ENCODE measurements at places on chromosomes 7 and 10. TPM values are rescaled to one million over a fixed set of nuclear protein-coding genes. Genes with fewer than 3 reads are reported as not detected.

DNA sequence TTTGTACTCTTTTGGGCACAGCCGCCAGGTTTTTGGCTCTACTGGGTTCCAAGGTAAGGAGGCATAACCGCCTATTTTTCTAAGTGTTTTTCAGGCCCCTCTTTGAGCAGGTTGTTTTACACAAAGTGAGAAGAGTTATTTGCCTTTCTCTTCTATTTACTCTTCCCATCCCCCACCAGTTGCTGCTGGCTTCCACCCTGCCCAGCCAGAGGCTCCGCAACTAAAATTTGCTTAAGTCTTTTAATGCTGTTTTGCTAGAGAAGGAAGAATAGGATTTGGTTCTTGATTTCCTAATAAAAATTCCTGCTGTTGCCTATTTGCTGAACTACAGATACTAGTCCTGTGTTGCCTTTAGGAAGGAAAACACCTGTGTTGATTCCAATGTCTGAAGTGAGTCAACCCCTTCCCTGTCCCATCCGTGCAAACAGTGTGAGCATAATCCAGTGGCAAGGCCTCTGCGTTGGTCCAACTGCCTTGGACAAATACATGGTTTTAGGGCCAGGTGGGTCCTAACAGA is 1.9 kb downstream of the PLA2G12B start:
- DNase-seq = no peak

- no peak for DNase-seq
Measured at GRCh38 chr7:154881026-154881425, 121.9 kb downstream of the PAXIP1 start.

- no peak for DNase-seq
Measured at GRCh38 chr10:81031774-81032173, 494.1 kb downstream of the SH2D4B start.

DNA sequence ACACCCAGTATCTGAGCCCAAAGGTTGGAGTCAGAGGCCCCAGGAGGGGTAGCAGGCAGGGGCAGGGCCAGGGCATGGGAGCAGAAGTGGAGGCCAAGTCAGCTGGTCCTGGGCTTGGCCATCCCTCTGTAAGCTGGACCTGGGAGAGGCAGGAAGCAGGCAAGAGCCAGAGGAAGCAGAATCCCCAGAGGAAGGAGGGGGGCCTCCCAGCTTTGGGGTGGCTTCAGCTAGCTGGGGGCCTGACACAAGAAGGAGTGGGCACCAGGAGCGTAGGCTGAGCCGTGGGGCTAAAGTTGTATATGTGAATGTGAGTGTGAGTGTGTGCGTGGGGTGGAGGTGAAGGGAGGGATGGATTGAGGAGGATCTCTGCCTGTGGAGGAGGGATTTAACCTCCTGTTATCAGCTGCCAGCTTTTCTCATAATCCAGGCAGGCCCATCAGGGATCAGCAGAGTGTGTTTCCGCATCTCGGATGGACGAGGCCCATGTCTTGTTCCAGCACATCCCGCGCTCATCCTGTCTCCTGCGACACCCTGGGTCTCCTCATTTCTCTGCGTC is 54.0 kb downstream of the NEURL1 start:
- DNase-seq = peak; percentile 53

DNA sequence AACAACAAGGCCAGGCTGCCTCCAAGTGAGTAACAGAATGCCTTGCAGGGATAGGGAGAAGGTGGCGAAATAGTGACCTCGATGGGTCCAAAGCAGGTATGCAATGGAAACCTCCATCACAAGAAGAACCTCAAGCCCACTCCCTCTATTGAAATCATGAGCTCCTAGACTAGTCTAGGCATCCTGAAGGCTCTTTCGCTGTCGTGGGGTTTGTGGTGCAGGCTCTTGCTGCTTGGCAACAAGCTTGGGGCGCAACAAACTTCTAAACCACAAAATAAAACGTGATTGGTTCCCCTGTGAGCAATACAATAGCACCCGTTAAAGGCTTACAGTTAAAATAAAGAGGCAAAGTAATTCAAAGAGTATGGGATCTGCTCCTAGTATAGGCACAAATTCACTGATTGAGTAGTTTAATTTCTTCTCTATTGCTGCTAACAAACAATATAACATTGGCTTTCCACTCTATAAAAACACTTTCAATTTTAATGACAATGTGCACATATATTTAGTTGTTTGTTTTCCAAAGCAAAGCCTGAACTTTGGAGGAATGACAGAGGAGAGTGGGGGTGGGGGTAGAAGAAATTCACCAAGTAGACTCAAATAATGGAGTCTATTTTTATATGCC is 64.1 kb downstream of the C10orf67 start:
- no peak for DNase-seq

DNA sequence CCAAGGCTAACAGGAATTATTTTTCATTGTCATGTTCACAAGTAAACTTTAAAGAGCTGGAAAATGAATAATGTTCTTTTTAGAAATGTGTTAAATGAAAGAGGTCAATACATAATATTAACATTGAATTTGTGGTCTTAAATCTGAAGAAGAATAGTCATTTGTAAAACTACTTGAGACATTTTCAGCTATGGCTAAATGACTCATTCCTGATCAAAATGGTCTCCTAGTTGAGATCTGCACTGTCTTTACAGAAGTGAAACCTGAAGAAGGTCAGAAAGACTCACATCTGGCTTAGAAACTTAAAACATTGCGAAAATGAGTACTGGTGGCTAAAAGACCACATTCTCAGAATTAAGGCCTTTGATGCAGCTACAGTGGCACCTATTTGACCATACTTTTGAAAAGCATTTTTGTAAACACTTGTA is 5.9 kb downstream of the PIK3CG start:
- no peak for DNase-seq

GRCh38 chr10:52387744-52388143 is 73.7 kb downstream of the DKK1 start:
- DNase-seq = no peak

DNA sequence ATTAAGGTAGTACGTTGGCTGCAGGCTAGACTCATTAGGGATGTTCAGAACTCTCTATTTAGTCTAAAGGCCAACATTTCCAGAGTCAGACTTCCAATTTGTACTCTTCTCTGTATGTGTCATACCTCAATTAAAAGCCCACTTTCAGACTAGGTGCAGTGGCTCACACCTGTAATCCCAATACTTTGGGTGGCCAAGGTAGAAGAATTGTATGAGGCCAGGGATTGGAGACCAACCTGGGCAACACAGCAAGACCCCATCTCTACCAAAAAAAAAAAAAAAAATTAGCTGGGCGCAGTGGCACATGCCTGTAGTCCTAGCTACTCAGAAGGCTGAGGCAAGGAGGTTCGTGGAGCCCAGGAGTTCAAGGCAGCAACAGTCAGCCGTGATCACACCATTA is 190.7 kb upstream of the KAT6B start:
- no peak for DNase-seq

GRCh38 chr10:89926736-89927135 is 225.3 kb downstream of the KIF20B start:
- DNase-seq = no peak

GRCh38 chr10:12081879-12082557 is 13.3 kb downstream of the DHTKD1 start:
- no peak for DNase-seq

DNA sequence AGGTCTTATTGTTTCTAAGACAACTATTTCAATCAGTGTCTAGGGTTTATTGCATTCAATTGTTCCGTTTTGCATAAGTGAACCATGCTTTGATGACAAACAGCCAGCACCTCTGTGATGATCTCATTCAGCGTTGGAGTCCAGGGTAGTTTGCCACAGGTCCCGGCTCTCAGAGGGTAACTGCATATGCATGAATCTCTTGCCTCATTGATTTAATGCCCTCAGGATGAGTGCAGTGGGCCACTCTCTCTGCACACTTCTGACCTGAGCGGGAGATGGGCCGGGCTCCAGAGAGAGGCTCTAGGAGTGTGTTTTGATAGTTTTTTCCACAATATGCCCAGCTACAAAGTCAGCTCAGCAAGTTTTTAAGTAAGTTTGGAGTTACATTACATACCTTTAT is 83.9 kb downstream of the HECW1 start:
- no peak for DNase-seq

DNA sequence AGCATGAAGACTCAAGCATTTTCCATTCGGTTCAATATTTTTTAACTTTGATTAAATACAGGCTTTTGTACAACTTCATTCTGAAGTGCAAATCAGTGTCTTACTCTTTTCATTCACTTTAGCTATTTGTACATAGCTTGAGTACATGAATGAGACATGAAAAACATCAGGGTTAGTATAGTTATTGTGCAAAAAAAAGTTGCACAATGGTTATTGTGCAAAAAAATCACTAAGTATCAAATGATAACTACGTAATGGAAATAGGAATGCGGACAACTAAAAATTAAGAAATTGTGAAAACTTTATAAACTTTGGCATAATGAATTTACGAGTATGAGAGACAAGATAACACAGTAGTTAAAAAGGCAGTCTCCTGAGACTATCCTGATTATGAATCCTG is 442.9 kb downstream of the ARL4A start:
- DNase-seq = no peak

DNA sequence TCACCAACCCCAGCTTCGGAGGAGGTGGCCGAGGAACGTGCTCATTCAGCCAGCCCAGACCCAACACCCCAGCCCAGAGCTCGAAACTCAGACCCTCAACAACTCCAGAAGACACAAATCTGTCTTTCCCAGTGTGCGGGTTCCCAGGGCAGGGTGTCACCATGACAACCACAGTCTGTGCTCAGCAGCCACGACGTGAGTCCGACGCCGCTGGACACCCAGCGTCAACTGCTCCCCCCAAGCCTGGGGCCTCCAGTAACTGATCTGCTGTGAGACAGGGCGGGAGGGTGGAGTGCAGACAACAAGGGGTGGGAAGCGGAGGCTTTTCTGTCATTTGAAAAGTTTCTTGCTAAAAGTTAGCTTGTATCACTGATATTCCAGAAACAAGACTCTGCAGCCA is 167.2 kb downstream of the MAD1L1 start:
- DNase-seq = no peak

GRCh38 chr7:150621376-150621775 is 10.8 kb downstream of the GIMAP6 start:
- DNase-seq = no peak

DNA sequence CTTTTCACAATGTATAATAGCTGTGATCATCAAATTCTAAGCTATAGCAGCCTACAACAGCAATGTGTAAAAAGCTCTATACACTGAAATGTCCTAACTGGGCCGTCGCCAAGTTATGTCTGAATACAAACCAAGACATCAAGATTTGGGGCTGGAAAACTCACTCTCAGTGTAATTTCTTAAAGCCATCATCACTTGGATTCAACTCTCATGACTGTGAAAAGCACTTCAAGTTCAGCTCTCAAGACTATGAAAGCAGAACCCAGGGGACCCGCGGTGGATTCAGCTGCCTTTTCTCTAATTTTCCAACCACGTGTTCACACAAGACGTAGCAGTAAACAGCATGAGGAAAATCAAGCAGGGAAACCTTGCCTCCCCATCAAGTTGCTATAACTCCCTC is 15.8 kb upstream of the ZNRF2 start:
- DNase-seq = no peak

- DNase-seq = no peak
Measured at GRCh38 chr10:42551582-42552187, 86.7 kb downstream of the ZNF33B start.

GRCh38 chr7:134903073-134903790 is 83.1 kb upstream of the AGBL3 start:
- no peak for DNase-seq

DNA sequence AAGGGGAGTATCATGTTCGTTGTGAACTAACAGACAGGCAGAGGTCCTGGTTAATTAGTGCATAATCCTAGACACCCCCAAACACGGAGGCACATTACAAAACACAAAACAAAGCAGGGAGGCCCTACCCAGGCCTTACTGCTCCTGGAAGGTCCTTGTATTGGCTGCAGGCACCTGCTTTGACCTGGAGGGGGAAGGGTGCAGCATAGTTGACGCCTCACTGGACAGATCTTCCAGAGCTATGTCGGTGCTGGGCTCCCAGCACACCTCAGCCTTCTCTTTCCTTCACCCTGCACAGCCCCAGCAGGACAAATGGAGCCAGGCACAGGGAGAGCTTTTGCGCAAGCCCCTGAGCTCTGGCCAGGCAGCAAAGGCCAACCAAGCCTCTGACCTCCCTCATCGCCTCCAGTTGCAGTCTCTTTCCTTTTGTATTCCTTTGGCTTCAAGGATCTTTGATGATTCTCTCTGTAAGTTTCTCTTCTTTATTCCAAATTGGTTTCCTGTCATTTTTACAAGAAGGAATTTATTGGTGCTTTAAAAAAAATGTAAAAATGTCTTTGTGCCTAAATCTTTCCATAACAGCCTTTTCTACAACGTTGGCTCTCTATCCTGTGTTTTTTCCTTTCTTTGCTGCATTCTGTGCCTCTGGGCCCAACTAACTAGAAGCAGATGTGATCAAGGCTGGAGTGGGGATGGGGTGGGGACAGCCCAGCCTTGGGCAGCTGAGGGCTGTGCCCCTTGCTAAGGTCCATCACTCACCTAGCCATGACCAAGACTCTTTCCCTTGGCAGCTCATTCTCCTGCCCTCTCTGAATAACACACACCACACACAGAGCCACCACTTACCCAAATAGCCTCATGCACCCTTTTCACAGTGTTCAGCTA is 317.1 kb upstream of the NPVF start:
- no peak for DNase-seq

DNA sequence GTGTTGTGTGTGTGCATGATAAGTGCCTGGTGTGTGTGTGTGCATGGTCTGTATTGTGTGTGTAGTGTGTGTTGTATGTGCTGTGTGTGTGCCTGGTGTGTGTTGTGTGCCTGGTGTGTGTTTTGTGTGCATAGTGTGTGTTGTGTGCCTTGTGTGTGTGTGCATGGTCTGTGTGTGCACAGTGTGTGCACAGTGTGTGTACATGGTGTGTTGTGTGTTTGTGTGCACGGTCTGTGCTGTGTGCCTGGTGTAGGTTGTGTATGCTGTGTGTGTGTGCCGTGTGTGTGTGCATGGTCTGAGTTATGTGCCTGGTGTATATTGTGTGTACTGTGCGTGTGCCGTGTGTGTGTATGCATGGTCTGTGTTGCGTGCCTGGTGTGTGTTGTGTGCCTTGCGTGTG is 403.0 kb upstream of the RNF32 start:
- no peak for DNase-seq

DNA sequence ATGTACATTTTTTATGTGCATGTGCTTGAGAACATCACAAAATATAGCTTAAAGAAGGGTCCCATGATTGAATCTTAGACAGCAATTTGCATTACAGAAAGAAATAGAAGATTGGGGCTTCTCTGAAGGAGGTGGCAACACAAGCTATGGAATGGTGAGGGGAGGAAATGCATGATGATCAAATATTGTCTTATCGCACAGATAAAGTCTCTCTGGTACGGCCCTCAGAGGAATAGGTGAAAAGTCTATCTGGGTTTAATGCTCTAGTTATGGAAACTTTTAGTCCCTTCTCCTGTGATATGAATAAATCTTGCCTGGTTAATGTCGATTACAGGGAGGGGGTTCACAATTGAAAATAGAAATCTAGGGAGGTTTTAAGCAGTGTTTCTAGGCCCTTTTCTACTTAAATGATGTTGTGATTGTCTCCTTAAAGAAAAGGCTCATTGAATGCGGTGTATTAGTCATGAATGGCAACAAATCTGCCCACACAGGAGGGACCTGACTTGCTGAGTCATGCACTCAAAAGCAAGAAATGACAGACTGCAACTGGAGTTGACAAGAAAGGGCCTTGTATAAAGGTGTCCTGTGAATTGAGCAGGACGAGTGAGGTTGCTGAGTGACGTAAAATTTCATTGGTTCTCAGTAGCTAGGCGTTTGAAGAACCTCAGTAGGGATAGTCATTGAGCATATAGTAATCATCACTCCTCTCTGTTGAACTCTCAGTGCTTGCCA is 133.4 kb upstream of the CSTF2T start:
- DNase-seq = no peak

ACTR3C gene
- total RNA-seq = 20.1 TPM

FBXL13 gene
- 3.0 TPM for total RNA-seq

TDRD1 gene
- total RNA-seq = 0.14 TPM
